ENCODE measurements at places on chromosomes 4 and X. TPM values are rescaled to one million over a fixed set of nuclear protein-coding genes. Genes with fewer than 3 reads are reported as not detected.

TCEAL6 gene
- not detected for total RNA-seq

PRDM8 gene
- total RNA-seq = 12.3 TPM

RADX gene
- 5.2 TPM for total RNA-seq

S100G gene
- not detected for total RNA-seq

- DNase-seq = no peak
Measured at GRCh38 chr4:124337874-124338273, 374.7 kb downstream of the ANKRD50 start.

DNA sequence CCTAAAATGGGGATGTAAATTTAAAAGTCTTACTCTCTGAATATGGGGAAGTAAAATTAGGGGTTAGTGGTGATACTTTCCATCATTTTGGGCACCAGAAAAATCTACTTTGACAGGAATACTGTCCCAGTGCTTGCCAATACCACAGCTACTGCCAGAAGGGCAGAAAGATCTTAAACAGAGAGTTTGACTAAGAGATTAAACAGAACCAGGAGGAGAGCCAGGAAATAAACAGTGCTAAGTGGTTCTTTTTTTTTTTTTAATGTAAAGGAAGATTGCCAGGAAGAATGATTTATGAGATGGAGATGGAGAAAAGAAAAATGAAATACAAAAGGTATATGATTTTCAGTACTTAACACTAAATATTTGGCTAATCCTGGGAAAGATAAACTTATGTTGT, 126.8 kb downstream of the RTL3 start:
- no peak for DNase-seq

DNA sequence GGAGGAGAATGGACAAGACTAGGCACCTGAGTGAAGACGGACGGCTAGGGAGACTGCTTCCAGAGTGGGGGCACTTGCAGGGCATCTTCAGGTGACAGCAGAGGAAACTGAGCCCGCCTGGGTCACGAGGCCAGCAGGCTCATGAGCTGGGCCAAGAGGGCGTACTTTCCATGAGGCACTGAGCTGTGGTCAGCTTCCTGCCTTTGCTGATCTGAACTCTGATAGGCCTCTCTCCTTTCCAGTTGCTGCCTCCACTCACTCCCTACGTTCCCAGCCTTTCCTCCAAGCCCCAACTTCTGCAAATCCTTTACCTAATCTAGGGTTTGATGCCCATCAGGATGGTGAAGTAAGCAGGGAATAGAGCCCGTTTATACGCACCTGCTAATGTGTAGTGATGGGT, 1.4 kb upstream of the L1CAM start:
- no peak for DNase-seq

- no peak for DNase-seq
Measured at GRCh38 chr4:48350871-48351270, 9.5 kb downstream of the SLAIN2 start.

DNA sequence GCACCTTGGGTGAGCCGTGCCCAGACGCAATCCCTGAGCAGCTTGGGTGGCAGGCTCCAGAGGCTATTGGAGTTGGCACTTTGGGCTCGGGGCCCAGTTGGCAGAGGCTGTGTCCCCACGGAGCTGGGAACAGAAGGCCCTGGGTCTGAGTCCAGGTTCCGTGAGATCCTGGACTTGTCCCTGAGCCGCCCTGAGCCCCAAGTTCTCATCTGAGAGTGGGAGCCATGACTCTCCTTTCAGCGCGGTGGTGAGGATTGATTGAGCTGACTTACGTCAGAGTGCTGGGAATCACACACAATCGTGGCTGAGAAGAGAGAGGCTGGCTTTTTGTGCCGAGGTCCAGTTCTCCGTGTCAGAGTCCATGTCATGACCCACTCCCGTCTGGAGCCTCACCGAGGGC, 98.0 kb downstream of the PSAPL1 start:
- no peak for DNase-seq

All from natural killer cell treated with Interleukin-12 subunit alpha and Interleukin-12 subunit beta and Interleukin-15 and Interleukin-18, amount 100 ng/mL, for 72 hours (primary cell).